GM06990 (cell line): ENCODE measurements at places on chromosomes 11 and 22.

DNA sequence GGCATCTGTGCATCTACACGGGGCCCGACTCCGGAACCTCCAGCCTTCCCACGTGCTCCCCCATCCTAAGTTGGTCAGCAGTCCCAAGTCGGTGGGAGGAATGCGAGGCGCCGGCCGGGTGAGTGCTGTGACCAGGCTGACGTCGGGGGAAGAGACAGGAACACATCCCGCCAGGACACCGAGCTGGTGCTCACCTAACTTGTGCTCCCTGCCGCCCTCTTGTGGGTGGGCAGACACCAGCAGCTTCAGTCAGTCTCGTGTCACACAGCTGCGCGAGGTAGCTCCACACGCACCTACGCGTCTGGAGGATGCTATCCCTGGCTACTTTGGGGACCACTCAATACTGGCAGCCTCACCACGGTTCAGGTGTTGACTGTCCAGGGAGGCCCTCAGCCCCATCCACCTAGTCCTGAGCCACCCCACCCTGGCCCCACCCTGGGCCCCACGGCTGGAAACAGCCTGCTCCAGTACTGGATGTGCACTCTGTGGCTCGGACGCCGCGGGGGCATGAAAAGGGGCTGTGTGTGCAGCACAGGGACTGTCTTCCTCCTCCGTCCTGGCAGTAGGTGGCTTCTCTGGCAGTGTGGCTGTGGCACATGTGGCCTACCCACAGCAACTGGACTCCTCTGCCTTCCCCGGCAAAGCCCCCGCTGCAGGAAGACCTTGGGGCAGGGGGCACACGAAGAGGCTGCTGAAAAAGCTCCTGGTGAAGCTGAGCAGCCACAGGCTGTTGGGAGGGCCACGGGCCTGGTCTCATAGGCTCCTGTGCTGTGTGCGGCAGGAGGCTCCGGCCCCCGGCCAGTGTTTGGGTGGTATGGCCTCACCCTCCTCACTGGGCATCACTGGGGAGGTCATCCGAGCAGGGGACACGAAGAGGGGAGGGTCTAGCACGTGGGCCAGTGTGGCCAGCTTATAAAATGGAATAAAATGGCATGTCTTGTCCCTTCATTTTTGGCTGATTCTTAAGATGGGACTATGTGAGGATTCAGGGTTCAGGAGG is 11.2 kb upstream of the BID start:
- peak; percentile 56 for DNase-seq

DNA sequence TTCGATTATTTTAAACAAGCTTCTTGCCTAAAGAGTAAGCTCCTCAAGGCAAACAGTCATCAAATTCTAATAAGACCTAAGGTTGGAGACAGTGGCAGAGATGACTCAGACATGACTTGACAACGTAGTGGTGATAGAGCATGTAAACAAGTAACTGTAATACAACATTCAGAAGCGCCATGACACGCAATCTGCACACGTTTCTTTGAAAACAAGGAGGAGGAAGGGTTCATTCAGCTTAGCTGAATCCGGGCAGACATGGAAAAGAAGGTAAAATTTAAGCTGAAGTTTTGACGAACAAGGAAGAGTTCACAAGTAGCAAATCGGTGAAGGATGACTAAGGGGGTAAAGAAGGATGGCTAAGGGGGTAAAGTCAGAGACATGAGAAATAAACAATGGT is 152.4 kb upstream of the ZC3H12C start:
- no peak for DNase-seq

GRCh38 chr11:64164392-64165312 is 1.3 kb downstream of the MACROD1 start:
- DNase-seq = no peak

- DNase-seq = no peak
These were observed 2.4 kb upstream of the IFITM2 start for GRCh38 chr11:304915-305843.

DNA sequence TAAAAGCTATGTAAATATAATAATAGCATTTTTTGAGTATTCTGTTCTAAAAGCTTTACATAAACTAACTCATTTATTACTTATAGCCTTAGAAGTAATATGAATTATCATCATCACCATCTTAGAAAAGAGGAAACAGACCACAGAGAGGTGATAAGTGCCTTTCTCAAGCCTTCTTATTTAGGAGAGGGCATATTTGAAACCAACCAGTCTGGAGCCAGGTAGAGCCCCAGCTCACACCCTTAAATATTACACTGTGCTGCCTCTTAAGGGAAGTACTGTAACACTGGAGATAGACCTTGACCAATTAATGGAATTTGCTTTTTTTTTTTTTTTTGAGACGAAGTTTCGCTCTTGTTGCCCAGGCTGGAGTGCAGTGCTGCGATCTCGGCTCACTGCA is 2.3 kb downstream of the BCO2 start:
- no peak for DNase-seq

GRCh38 chr11:36044636-36045035 is 100.8 kb downstream of the LDLRAD3 start:
- no peak for DNase-seq

- no peak for DNase-seq
These were observed 86.6 kb upstream of the FGF3 start for GRCh38 chr11:69905611-69906452.

DNA sequence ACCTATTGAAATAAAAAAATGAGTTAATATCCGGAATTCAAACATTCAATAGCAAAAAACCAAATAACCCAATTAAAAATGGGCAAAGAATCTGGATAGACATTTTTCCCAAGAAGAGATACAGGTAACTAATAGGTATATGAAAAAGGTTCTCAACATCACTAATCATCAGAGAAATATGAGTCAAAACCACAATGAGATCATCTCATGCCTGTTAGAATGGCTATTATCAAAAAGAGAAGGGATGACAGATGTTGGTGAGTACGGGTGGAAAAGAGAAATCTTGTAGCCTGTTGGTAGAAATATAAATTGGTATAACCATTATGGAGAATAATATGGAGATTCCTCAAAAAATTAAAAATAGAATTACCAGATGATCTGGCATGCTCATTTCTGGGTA is 26.9 kb upstream of the OR6M1 start:
- no peak for DNase-seq

- DNase-seq = no peak
These were observed 852.1 kb upstream of the LRRC4C start for GRCh38 chr11:42311514-42311913.

DNA sequence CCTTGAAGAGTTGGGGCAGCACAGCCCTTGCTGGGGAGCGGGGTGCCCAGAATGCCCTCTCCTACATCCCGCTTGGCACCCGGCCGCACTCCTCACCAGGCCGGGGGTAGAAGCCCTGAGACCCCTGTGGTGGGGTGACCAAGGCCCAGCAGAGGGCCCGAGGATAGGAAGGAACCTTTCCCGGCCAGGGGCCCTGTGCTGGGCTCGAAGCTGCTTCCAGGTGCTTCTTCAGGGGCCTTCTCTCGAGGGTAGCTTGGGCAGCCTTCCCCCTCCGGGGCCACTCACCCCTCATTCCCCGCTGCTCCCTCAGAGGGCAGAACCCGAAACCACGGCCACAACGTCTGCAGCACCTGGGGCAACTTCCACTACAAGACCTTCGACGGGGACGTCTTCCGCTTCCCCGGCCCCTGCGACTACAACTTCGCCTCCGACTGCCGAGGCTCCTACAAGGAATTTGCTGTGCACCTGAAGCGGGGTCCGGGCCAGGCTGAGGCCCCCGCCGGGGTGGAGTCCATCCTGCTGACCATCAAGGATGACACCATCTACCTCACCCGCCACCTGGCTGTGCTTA is 752 bp downstream of the MUC2 start:
- DNase-seq = no peak

DNA sequence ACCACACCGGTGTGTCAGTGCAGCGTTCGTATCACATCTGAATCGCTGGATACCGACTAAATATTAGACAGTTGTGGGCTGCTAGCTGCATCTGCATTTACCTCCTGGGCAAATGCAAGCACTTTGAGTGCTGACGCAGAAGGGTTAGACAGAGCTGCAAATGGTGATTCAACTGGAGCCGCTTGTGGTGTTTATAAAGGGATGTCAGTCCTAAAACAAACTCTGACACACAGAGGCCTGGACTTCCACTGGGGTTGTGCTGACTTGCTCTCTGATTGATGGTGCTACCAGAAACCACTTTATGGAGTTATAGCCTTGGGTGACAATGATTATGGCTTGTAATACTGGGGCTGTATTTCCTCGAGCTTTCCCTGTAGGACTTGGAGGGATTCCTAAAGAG is 374.4 kb downstream of the NTM start:
- DNase-seq = no peak

DNA sequence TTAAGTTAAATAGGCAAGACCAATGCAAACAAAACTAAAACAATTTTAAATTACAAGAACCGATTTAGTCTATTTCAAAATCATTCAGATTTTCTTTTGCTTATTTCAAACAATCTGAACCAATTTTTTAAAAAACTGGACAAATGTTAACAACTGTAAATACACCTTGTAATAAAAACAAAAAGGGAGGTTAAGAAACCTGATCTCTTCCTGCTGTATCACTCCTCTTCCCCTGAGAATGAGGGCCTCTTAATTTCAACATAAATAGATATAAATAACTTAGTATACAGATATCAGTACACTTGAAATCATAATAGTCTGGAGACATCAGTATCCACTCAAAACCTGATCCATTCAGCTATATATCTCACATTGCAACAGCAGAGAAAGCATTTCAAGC is 346.6 kb downstream of the TTC28 start:
- no peak for DNase-seq

- DNase-seq = no peak
These were observed 451.3 kb downstream of the OPCML start for GRCh38 chr11:133081020-133081419.

DNA sequence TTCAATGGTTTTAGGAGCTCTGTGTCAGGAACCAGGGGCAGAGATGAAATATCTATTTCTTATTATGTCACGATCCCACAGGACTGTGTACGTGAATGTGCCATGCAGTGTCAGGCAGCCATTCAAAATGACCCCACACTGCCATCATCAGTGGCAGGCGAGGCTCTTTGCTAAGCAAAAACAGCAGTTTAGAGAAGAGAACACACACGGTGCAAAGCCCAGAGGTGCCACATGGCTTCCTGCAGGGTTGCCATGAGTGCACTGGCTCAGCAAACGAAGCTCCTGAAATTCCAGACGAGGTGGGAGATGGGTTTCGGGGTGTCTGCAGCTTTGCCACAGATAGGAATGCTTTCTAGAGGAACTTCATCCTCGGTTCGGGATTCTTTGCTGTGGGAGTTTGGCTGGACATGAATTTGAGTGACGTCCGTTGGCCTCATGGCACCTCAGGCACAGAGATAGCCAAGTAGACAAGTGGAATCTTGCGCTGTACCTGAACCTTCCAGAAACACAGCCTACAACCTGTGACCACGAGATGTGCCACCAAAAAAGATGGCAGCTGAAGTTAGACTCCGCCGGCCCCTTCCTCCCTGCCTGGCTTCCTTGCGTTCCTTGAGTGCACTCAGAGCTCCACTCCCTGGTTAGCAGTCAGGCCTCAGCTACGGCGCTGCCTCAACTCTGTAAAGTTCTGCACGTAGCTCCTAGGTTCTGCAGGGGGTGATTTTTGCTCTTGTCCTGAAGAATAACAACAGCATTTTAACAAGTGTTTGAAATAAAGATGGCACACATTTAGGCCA is 7.8 kb upstream of the ZBED4 start:
- no peak for DNase-seq

DNA sequence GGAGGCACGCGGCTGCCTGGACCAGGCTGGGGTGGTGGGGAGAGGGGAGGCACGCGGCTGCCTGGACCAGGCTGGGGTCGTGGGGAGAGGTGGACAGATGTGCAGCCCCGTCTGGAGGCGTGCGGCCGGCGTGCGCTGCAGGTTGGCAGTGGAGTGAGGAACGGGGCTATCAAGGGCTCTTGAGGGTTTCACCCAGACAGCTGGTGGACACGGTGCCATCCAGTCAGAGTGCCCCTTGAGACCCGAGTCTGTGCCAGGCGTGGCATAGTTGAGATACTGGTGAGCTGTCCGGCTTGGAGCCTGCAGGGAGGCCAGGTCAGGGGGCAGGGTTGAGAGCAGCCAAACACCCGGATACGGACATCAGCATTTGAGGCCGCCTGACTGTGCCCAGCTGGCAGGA is 1.5 kb upstream of the GRAMD4 start:
- DNase-seq = no peak

DNA sequence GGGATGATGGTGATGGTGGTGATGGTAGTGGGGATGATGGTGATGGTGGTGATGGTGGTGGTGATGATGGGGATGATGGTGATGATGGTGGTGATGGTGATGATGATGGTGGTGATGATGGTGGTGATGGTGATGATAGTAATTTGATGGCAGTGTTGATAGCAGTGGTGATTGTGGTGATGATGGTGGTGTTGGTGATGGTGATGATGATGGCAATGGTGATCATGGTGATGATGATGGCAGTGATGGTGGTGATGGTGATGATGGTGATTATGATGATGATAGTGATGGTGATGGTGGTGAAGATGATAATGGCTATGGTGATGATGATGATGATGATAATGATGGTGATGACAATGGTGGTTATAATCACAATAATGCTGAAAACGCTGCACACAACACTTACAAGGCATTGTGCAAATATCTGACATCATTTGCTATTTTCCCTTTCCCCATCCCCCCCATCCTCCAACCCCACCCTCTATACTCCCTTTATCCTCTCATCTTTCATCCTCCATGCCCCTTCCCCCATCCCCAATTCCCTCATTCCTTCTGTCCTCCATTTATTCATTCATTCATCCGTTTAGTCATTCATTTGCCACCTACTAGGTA is 230.1 kb downstream of the BRD1 start:
- DNase-seq = no peak

DNA sequence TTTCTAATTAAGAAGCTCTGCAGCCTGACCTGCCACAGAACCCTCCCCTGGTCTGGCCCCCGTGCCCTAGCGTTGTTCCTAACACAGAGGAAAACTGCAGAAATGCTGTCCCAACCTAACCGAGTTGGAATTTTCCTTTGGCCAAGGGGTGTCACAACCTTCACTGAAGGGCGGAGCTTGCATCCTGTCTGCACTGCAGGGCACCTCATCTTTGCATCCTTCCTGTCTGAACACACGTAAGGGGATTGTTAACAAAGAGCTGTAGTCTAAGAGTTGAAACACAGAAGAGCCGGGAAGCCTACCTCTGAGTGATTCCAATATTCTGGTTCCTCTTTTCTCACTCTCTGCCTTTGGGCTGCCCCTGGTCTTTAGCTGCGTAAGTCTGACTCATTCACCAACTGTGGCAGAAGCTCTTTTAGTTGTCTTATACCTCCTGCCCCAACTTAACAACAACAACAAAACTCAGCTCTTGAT is 1.6 kb downstream of the DIXDC1 start:
- peak; percentile 62 for DNase-seq

- DNase-seq = no peak
These were observed 202.1 kb upstream of the ARHGAP42 start for GRCh38 chr11:100484948-100485347.

DNA sequence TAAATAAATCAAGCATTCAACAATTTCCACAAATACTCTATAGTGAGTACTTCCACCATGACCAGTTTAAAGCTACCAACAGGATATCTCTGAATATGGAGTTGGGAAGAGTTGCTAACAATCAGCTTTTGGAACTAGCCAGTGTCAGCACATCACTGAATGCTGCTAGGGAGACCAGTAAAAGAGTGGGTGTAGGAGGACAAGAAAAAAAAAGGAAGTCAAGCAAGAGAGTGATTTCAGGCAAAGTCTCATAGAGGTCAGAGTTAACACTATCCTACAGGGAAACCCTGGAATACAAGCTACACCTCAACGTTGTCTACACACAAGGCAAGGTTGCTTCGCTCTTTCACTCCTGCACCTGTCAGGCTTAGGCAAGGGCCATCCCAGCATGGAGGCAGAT is 24.2 kb downstream of the EIF3F start:
- no peak for DNase-seq

GRCh38 chr11:126930091-126930841 is 70.3 kb downstream of the KIRREL3 start:
- no peak for DNase-seq
